Effector memory CD4-positive, alpha-beta T cell (primary cell): ENCODE measurements at places on chromosomes 5 and 9.

DNA sequence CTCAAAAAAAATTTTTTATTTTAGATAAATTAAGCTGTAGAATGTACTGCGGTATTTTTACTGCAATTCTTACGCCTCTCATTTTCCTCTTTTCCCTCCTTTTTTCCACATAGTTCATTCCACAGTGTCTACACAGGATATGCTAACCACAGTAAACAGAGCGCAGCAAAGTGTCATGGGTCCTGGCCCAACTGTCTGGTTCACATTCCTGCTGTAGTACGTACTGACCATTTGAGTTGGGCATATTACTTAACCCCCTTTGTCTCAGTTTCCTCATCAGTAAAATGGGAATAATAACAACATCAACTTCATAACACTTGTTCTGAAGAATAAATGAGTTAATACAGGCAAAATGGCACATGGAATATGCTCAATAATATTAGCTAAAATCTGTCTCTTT, 41.6 kb downstream of the SLC44A1 start:
- DNase-seq: no peak

DNA sequence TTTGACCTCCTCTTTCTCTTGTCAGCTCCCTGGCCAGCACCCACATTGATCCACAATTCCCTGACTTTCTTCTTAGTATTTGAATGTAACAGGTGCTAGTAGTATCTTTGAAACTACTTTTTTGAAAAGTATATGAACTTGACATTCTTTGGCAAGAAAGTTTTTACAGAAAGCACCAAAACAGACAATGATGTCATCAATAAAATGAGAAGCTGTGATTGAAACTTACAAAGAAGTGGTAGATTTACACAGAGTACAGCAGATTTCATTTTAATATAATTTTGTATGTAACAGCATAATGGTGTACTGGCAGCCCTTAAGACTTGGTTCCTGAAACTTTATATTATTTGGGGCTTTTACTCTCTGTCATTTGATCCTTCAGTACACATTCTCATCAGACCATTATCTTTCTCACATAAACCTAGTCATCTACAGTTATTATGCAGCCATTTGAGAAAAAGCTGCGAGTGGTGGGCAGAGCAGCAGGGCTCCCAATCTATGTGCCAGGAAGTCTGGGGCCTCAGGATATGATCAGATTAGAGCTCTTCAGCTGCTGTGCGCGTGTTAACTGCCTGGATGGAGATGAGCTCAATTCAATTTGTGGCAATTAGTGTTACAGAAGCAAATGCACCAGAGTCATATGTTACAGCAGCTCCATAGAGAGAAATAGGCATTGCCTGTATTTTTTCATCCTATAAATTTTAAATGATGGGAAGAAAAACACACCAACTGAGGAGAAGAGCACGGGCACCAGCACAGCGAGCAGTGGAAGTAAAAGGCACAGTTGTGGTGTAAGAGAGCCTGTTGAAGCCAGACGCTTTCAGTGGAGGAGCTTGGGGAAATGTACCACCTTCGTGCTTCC, 126.1 kb downstream of the STARD4 start:
- no peak for DNase-seq

DNA sequence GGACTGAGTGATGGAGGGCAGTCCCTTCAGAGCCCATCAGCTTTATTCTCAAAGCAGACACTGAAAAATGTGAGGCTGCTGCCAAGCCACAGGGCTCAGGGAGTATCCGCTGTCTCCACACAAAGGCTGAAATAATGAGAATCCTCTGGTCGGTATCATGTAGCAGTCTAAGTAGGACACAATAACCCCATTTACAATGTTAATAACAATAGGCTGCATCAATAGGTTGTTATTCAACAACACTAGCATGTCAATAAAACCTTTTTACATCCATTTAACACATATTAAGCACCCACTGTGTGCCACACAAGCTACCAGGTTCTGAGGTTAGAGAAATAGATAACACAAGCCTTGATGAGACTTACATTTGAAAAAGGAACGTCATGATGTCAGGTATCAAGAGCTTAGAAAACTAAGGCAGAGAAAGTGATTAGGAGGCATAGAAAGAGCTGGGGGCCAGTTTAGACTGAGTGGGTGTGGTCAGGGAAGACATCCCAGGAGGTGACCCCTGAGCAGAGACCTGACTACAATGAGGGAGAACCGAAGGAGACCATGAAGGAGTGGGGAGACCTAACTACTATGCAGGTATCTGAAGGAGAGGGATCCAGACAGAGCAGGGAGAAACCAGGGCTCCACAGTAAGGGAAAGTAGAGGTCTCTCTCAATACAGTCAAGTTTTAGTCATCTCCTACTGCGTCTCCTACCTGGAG, 140.1 kb upstream of the GRIA1 start:
- no peak for DNase-seq

GRCh38 chr5:88647901-88648300, 235.1 kb downstream of the MEF2C start:
- no peak for DNase-seq

DNA sequence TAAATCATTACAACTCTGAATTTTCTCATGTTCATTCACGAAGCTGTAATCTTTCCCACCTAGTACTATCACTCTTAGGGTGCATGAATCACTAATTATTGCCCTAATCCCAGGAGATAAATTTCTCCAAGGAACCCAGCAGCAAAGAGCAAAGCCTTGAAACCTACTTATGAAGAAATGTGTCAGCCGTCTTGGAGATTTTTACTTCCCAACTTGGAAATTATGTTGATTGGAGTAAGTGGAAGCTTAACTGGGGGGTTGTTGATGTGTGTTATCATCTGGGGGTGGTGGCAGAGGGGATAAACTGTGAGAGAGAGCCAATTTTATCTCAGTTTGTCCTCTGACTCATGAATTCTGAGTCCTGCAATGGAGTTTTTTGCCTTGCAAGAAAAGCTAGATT, 440.5 kb upstream of the WWC1 start:
- no peak for DNase-seq

GRCh38 chr5:10421896-10422691, 19.6 kb upstream of the ROPN1L start:
- DNase-seq: no peak

DNA sequence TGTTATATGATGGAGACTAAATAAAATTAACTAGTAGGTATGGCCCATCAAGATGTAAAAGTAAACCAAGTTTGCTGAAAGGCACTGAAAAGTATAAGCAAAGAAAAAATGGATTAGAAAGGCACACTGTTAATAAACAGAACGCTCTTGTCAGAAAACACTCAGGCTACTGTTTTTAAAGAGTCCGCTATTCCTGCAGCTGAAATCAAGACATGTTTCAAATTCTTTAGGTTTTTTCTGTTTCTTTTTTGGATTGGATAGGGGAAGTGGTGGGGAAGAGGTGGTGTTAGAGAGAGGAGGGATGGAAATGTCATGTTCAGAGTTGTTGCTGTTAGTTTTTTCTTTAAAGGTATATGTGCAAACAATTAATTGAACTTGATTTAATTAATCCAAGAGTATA, 17.5 kb downstream of the OSTF1 start:
- DNase-seq: no peak

- DNase-seq: no peak
Observed at GRCh38 chr5:139387611-139388197, 2.0 kb downstream of the MZB1 start.

GRCh38 chr9:22159586-22159985, 150.5 kb upstream of the CDKN2B start:
- DNase-seq: no peak

- no peak for DNase-seq
Observed at GRCh38 chr5:113040672-113041260, 64.2 kb downstream of the DCP2 start.

- no peak for DNase-seq
Observed at GRCh38 chr9:114247491-114247890, 75.4 kb upstream of the ORM1 start.

GRCh38 chr9:37617832-37618231, 25.4 kb upstream of the TOMM5 start:
- DNase-seq: no peak

DNA sequence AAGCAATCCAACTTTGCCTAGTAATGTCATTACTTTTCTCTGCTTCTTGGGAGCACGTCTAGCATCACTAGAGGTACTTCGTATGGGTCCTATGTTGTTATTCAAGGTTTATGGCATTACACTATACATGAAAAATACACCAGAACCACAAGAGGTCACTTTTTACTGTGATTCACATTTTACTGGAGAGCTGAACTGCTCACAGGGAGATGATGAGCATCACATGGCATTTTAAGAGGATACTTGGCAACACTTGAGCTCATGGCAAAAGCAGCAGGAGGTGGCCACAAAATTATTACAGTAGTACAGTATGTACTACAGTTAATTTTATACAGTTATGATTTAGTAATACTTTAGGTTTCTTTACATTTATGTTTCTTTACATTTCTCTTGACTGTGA, 223.4 kb downstream of the PARP8 start:
- no peak for DNase-seq

DNA sequence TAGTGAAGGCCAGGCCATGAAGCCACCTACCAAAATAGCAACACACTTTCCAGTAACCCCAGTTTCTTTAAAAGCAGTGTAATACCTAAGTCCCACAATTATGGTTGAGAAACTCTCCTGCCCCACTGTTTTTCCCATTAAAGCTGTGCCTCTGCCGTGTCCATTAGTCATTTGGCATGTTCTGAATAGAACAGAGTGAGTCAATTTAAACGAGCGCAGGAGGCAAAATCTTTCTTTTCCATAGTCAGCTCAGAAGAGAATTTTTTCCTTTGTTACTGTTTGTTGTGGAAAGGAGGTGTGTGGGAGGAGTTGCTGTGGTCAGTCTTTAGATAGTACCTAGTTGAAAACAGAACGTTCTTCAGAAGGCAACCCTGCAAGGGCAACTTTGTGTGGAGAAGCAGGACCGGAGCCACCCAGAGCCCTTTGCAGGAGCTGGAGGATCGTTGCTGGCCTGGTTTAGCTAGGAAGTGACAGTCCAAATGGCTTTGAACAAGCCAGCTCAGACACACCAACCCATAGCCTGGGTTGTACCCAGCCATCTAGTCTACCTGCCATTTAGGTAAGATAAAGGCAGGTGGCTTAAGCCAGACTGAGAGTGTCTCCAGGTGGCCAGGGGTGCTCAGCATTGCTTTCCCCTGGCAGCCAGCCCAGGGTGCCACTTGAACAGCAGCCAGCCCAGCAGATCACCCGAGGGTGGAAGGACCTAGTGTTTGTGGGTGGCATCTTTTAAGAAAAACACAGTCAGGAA, 30.4 kb downstream of the GADD45G start:
- no peak for DNase-seq

GRCh38 chr5:18119156-18119785, 485.0 kb downstream of the TAF11L14 start:
- DNase-seq: no peak

DNA sequence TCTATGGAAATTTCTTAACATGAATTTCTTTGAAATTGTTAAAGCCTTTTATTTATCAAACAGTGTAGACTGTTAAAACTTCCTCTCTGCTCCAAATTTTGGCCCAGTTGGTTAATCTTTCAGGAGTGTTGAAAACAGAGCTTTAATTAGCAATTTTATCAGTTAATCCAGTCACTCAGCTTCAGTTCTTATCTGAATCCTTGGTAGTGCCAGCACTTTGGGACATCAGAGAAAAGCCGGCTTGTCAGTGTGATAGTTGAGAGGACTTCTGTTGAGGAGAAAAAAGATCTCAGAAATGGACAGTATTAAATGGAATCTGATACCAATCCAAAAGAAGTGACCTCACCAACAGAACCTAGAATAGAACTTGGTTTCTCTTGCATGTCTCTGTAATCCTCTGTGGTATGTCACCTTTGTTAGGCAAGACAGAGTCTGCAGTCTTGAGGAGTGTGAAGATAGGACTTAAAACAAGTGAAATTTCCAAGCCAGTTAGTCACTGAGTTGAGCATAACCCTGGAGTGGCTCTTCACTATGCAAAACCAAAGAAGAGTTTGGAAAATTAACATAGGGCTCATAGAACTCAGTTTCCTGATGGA, 251.8 kb downstream of the NNT start:
- DNase-seq: no peak

DNA sequence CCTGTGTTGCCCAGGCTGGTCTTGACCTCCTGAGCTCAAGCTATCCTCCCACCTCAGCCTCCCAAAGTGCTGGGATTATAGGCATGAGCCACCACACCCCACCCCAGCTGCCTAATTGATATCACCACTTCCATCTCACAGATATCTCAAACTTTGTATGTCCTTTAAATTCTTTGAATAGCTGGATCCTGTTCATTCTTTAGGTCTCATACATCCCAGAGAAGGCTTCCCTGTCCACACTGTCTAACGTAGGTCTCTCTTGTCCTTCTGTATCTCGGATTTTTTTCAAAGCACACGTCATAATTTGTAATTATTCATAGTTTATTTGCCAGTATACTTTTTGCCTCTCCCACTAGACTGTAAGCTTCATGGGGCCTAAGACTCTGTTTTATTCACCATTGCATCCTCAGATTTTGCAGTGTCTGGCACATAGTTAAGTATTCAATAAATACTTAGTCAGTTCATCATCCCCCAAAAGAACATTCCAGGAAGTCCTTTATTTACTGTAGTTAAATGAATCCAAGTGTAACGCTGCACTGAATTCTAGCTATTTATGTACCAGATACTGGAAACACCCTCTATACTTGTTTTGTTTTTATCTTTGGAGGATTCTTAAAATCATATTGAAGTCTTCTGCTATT, 10.5 kb downstream of the ARSK start:
- DNase-seq: no peak

DNA sequence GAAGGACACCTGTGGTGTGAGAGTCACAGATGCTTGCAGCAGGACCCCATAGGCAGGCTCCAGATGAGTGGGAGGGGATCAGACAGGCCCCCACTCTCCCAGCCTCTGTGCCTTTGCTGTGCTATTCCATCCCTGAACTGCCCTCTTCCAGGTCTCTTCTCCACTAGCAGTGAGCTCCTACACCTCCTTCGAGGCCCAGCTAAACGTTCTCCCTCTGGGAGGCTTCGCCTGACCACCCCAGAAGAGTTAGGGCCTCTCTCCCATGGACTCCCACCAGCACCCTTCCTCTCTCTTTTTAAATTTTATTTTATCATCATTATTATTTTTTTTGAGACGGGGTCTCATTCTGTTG, 35.9 kb upstream of the STRBP start:
- no peak for DNase-seq

GRCh38 chr5:100668511-100668910, 133.3 kb downstream of the FAM174A start:
- DNase-seq: no peak

- DNase-seq: no peak
Observed at GRCh38 chr9:128928624-128929023, 7.8 kb downstream of the PHYHD1 start.

- no peak for DNase-seq
Observed at GRCh38 chr5:132840313-132840712, 9.9 kb upstream of the SHROOM1 start.

- no peak for DNase-seq
Observed at GRCh38 chr9:136678624-136679023, 8.6 kb downstream of the AGPAT2 start.

DNA sequence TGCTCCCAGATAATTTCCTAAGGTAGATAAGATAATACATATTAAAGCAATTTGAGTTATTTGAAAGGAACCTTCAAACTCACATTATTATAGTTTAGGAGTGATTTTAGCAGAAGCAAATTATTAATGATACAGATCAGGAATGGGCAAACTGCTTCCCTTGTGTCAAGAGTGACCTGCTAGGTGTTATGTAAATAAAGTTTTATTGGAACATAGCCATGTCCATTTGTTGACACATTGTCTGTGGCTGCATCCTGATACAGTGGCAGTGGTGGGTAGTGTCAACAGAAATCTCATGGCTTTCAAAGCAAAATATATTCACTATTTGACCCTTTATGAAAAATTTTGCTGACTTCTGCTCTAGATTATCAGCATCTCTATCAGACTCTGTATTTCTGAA, 11.4 kb upstream of the BASP1 start:
- DNase-seq: no peak

- no peak for DNase-seq
Observed at GRCh38 chr5:176735383-176736265, 74.7 kb upstream of the UNC5A start.

GRCh38 chr5:169856571-169856970, 123.7 kb downstream of the INSYN2B start:
- no peak for DNase-seq
